ENCODE measurements at places on chromosomes 1 and 21.
A peak's percentile ranks its signal among the peaks of the same experiment; 100 is the strongest.

GRCh38 chr1:201223852-201224665, 33.4 kb downstream of the IGFN1 start:
- DNase-seq = no peak

- no peak for DNase-seq
These were observed 148.6 kb upstream of the WNT4 start for GRCh38 chr1:22291494-22291893.

- no peak for DNase-seq
These were observed 97.7 kb downstream of the NEK7 start for GRCh38 chr1:198254521-198254920.

DNA sequence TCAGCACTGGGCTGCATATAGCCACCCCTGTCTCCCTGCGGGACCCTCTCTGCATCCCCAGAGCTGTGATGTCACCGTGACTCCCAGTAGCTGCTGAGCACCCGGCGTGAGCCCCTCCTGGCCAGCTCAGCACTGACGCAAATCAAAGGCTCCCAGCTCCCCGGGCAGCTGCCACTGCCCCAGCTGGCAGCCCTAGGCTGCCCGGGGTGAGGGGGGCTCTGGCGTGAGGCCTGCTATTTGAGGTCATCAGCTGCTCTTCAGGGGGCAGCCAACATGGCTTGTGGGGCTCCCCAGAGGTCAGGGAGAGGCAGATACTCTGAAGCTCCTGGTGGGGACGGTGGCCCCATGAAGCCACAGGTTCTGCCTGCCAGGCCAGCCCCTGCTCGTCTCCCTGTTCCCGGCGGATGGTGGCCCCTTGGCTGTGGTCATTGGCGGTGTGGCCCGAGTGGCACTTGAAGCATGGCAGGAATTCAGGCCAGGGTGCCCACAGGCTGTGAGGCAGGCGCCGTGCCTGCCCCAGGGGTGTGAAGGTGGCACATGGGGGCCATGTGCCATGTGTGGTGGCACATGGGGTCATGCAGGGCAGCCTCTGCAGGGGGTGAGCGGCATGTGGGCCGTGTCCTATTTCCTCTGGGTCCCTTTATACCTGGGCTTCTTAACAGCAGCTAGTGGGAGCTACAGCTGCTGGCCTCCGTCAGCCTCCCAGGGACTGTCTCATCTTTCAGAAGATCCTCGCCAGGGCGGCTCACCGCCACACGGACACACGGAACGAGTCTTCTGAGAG, 85.4 kb downstream of the SIK1 start:
- DNase-seq = no peak

GRCh38 chr1:169339773-169340172, 27.8 kb downstream of the NME7 start:
- DNase-seq = no peak

DNA sequence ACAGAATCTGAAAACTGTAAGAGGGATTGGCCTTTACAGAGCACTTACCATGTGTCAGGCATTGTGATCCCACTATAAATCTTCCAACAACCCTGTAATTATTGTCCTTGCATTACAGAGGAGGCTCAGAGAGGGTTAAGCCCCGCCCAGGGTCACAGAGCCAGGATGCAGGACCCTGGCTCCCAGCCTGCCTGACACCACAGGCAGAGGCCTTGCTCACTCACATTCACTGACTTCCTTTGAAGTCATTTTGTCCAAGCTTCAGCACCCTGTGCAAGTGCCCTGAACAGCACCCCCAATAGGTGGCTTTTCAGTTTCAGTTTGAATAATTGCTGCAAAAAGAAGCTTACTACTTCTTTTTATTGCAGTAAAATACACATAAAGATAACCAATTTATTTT, 256.8 kb upstream of the NFIA start:
- no peak for DNase-seq

GRCh38 chr1:183730886-183731573, 73.9 kb upstream of the RGL1 start:
- no peak for DNase-seq

- DNase-seq = no peak
These were observed 99.0 kb downstream of the KCNK2 start for GRCh38 chr1:215181518-215181917.

GRCh38 chr1:89910780-89911179, 84.1 kb upstream of the ZNF326 start:
- no peak for DNase-seq

DNA sequence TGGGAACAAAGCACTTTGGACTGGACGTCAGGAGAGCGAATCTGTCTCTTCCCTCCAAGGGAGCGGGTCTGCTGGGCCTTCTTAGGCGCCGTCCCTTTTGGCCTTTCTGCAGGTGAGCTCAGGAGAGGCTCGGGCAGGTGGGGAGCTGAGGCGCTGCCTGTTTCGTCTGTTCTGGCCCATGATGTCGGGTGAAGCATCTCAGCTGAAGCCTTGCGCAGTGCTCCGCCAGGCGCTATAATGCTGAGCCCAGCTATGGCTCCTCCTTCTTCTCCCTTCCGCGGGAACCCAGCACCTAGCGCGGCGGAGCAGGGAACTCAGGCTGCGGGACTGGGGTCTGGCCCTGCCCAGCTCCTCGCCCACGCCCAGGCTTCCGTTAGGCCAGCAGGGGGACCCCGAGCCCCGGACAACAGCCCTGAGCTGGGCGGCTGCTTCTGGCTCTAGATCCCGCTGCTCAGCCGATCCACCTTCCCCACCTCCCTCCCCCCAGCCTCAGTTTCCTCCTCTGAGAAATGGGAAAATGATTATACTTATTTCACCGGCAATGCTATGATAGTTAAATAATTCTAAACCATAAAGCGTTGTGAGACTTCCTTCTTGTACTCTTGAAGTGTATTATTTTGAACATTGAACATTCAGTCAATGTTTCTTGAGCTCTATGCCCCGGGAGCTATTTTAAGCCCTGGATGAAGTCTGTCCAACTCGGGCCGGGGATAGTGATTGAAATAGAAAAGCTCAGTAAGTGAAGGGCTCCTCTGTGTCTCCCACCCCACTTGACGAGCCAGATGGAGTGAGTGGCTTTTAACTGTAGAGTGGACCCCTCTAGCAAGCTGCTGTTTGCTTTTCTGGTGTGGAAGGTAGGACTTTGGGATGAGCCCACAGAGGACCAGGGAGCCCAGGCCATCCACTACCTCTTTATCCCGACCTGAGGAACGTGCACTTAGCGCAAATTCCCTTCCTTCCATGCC, 9.6 kb upstream of the ADORA1 start:
- DNase-seq = peak; percentile 86

DNA sequence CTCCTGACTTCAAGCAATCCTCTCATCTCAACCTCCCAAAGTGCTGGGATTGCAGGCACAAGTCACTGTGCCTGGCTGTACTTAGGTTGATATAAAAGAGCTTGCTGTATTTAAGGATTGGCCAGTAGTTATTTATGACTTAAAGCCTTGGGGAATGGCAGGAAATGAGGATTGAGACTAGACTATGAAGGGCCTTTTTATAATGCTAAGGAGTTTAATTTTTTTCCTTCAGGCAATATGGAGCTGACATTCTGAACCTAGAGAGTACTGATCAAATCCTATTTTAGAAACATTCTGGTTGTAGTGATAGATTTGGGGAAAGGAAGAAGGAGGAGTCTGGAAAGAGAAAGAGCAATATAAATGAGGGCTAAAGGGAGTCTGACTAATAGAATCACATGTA, 44.7 kb downstream of the MSH4 start:
- no peak for DNase-seq

GRCh38 chr1:247387565-247387964, 28.4 kb upstream of the NLRP3 start:
- DNase-seq = no peak

GRCh38 chr1:66243548-66244130, 290.3 kb upstream of the SGIP1 start:
- DNase-seq = no peak

- no peak for DNase-seq
These were observed 24.6 kb upstream of the KIF1B start for GRCh38 chr1:10185759-10186158.

DNA sequence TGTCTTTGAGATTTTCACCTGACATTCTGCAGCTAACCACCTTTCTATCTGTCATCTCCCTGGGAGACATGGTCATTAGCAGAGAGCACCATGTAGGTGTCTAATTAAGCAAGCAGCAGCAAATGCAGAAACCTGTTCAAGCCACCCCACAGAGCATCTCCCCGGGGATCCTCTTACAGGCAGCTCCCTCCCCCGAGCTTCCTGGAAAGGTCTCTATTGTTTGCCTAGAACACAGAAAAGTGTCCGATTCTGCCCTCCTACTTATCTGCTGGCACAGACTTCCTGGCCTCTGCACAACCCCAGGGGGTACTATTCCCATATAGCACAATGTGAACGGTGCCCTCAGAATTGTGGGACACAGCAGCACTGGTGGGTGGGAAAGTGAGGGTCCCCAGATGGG, 46.1 kb downstream of the PLEKHA6 start:
- DNase-seq = peak; percentile 20

- no peak for DNase-seq
These were observed 34.7 kb downstream of the SLC1A7 start for GRCh38 chr1:53107570-53108322.

GRCh38 chr1:234772345-234773147, 162.6 kb upstream of the IRF2BP2 start:
- no peak for DNase-seq

- DNase-seq = no peak
These were observed 3.0 kb downstream of the WDR3 start for GRCh38 chr1:117932576-117932975.

GRCh38 chr1:53408013-53408754, 51.0 kb upstream of the DMRTB1 start:
- no peak for DNase-seq

- no peak for DNase-seq
These were observed 100.0 kb upstream of the HNRNPU start for GRCh38 chr1:244964112-244964971.

GRCh38 chr1:231041719-231042261, 1.7 kb upstream of the FAM89A start:
- DNase-seq = no peak

DNA sequence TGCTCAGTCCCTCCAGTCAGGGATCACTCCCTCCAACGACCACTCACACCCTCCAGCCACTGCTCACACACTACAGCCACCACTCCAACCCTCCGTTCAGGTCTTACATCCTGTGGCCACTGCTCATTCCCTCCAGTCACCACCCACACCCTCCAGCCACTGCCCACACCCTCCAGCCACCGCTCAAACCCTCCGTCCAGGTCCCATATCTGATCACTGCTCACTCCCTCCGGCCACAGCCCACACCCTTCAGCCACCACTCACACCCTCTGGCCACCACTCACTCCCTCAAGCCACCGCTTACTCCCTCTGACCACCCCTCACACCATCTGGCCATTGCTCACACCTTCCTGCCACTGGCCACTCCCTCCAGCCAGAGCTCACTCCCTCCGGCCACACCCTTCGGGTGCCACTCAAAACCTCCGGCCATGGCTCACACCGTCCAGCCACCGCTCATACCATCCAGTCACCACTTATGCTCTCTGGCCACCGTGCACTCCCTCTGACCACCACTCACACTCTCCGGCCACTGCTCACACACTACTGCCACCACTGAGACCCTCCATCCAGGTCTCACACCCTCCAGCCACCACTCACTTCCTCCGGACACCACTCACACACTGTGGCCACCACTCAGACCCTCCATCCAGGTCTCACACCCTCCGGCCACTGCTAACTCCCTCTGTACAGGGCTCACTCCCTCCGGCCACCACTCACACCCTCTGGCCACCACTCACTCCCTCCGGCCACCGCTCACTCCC, 4.7 kb upstream of the TFF1 start:
- DNase-seq = no peak

DNA sequence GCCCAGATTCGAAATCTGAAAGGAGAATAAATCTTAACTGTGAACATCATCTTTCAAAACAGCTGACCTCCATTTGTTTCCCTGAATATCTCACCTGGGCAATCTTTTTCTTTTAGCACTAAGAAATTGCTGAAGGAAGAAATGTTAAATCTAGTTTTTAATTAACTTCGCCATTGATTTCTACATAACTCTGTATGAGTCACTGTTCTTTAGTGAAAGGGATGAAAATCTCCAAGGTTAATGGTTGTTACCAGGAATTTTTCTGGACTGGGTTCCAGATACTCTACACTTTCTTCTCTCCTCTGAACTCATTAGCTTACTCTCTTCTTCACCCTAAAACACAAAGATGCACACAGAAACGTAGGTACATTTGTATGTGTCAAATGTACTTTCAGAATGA, 235.7 kb downstream of the BACH1 start:
- DNase-seq = no peak

GRCh38 chr21:31786164-31786920, 54.4 kb upstream of the SCAF4 start:
- DNase-seq = no peak

- no peak for DNase-seq
These were observed 70.2 kb downstream of the KIF14 start for GRCh38 chr1:200550367-200550766.

DNA sequence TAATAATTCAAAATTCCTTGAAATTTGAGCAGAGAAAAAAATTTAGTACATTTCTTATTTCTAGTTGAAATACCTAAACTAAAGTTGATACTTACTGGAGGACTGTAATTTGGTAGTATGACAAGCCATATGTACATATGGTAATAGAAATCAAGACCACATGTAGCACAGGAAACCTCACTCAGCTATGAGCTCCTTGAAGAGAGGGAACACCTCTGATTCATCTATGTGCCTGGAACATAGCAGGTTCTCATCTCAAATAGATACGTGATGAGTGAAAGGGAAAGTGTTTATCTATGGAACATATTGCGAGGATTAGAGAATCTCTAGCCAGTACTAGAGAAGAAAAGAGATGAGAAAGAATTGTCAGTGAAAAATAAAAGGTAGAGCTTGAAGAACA, 47.9 kb upstream of the GNG4 start:
- no peak for DNase-seq

GRCh38 chr1:66445492-66446181, 88.3 kb upstream of the SGIP1 start:
- DNase-seq = no peak

GRCh38 chr1:61253059-61253735, 170.8 kb downstream of the NFIA start:
- DNase-seq = no peak

DNA sequence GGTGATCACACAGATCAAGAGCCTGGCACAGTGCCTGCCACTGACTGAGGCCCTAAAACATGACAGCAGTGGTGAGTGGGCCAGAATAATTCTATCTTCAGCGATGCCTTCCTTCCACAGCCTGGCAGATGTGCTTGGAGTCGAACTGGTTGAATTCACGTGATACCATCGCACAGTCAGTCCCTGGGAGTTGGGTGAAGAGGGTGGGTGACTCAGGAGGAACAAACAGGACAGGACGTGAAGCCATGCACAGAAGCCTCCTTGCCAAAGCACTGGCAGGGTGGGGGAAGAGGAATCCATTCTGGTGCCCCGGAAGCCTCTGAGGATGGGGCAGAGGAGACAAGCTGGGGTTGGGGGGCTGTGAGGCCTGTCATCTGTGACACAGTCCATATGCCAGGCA, 80.3 kb upstream of the WNT4 start:
- no peak for DNase-seq

GRCh38 chr1:3821447-3821846, 25.1 kb upstream of the LRRC47 start:
- DNase-seq = peak; percentile 77

DNA sequence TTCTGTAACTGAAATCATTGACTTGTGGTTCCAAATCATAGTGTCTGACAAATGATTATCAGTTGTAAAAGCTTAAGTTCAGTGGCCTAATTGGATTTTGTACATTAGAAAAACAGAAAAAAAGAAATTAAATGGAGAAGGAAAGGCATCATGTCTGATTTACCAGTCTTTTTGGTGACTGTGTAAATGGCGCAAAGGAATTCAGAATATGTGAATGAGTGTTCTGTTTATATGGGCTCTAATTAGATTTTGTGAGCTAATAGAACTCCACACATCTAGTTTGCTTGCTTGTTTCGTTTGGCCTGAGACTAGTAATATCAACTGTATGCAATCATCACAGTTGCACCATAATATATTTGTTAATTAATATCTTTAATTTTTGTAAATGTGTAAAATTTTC, 151.7 kb downstream of the PLA2G4A start:
- no peak for DNase-seq
